Right lobe of liver (tissue), 6 donors: ENCODE measurements at places on chromosomes 7 and 10.
A peak's percentile ranks its signal among the peaks of the same experiment; 100 is the strongest.

- H3K27ac ChIP-seq: peak overlapping the region; percentile 98
- no peaks in the 10 kb centered on the region for H3K36me3 ChIP-seq
- peak overlapping the region; percentile 71 for H3K4me3 ChIP-seq
Observed at GRCh38 chr7:116952635-116953371, 498 bp upstream of the ST7 start.

DNA sequence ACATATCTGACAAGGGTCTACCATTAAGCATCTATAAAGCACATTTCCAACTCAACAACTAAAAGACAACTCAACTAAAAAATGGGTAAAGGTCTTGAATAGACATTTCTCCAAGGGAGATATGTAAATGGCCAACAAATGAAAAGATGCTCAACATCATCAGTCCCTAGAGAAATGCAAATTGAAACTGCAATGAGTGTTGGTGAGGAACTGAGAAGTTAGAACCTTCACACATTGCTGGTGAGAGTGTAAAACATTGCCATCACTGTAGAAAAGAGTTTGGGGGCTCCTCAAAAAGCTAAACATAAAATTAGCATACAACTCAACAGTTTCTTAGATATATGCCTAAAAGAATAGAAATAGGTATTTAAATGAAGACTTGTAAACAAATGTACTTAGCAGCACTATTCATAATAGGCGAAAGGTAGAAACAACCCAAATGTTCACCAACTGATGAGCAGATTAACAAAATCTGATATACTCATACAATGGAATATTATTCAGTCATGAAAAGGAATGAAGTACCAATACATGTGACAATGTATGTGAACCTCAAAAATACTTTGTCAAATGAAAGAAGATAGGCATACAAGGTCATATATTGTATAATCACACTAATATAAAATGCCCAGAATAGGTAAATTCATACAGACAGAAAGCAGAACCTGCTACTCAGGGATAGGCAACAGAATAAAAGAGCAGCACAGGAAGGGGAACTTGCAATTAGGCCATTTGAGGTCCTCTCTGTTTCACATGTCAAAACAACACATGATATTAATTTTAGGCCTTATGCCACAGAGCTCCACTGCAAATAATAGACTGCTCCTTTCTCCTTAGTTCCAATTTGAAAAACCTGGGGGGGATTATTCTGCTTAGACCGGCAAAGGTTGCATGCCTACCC, 10.6 kb upstream of the LRRC72 start:
- no peak for DNase-seq
- H3K4me3 ChIP-seq: no peak overlapping the region
- no peak overlapping the region for H3K27ac ChIP-seq

- H3K36me3 ChIP-seq: no peaks in the 10 kb centered on the region
- no peak overlapping the region for H3K27ac ChIP-seq
- H3K27me3 ChIP-seq: no peaks in the 10 kb centered on the region
- DNase-seq: no peak
- H3K4me3 ChIP-seq: no peak overlapping the region
Observed at GRCh38 chr10:113422371-113422770, 130.5 kb upstream of the HABP2 start.

DNA sequence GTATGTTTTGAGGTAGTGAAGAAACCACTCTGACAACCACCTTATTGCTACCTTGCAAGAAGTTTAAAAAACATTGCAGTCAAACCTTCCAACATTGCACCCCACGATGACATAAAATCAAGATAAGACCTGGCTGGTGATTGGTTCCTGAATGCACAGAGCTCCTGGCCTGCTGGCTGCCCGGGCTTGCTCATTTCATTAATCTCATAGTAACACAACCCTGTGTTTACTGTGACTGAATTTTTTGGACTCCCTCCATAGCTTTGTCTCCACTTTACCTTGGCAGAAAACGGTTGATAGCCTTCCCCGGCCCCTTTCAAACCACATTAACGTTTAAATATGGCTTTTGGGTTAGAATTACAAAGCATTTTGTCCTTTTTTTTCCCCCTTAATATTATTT, 27.5 kb downstream of the VWA2 start:
- H3K27ac ChIP-seq: no peak overlapping the region
- H3K27me3 ChIP-seq: no peaks in the 10 kb centered on the region
- H3K4me1 ChIP-seq: no peaks in the 10 kb centered on the region
- peak; percentile 37 for DNase-seq
- H3K36me3 ChIP-seq: no peaks in the 10 kb centered on the region
- no peak overlapping the region for H3K4me3 ChIP-seq
